Right ventricle myocardium superior (tissue), 1 donor: ENCODE measurements at places on chromosomes 6 and 20. TPM values are rescaled to one million over a fixed set of nuclear protein-coding genes. Genes with fewer than 3 reads are reported as not detected.

DNA sequence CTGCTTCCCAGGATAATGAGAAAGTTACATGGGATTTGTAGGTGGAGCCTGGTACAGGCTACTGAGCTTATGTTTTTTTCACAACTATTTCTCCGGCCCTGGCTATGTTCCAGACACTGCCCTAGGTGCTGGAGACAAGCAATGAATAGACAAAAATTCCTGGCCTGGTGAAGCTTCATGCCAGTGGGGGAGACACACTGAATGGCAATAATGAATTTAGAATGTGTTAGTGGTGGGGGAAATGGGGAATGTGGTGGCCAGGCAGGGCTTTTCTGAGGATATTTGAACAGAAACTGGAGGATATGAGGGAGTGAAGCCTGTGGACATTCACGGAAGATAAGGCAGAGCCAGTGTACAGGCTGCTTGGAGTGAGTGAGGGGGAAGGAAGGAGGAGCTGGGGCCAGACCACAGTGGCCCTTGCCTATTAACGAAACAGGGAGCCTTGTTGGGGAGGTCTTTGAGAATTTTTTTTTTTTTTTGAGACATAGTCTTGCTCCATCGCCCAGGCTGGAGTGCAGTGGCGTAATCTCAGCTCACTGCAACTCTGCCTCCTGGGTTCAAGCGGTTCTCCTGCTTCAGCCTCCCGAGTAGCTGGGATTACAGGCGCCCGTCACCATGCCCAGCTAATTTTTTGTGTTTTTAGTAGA lies 6.6 kb downstream of the FOXS1 start:
- DNase-seq, result no peak

GRCh38 chr6:105755885-105756284 lies 330.3 kb upstream of the PRDM1 start:
- DNase-seq, result no peak

The LPA gene
- total RNA-seq, result not detected

The PRDM1 gene
- 1.1 TPM for total RNA-seq
